ENCODE measurements at places on chromosomes 6 and 20. TPM values are rescaled to one million over a fixed set of nuclear protein-coding genes. Genes with fewer than 3 reads are reported as not detected.

GRCh38 chr6:125953502-125953875 is 3.1 kb upstream of the HINT3 start:
- DNase-seq: peak; percentile 34

DNA sequence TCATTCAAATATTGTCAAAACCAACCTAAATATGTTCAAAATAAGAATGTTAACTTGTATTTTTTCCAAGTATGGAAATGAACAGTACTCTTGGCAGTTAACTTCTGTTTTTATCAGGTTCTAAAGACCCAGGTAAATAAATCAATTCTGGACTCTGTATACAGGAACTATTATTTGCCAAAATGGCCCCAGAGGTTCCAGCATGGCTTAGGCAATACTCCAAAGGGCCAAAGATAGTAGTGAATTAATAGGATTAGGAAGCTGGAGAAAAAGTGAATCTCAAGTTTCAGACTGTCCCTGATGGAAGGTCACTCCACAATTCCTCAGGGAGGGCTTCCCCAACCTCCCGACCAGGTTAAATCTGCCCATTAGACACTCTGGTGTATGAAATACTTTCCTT is 6.7 kb downstream of the BACH2 start:
- no peak for DNase-seq

CCM2L gene
- 0.92 TPM for total RNA-seq

GRCh38 chr6:168890981-168891365 is 362.7 kb downstream of the THBS2 start:
- DNase-seq: no peak

- peak; percentile 26 for DNase-seq
These were observed 58.9 kb upstream of the IRAK1BP1 start for GRCh38 chr6:78808356-78808891.

GRCh38 chr6:137167702-137168377 is 5.6 kb downstream of the IL22RA2 start:
- no peak for DNase-seq

ULBP3 gene
- total RNA-seq: 4.3 TPM
